ENCODE measurements at places on chromosomes 5 and 9.
A peak's percentile ranks its signal among the peaks of the same experiment; 100 is the strongest.

- DNase-seq: no peak
Observed at GRCh38 chr5:140012443-140012842, 30.7 kb downstream of the NRG2 start.

DNA sequence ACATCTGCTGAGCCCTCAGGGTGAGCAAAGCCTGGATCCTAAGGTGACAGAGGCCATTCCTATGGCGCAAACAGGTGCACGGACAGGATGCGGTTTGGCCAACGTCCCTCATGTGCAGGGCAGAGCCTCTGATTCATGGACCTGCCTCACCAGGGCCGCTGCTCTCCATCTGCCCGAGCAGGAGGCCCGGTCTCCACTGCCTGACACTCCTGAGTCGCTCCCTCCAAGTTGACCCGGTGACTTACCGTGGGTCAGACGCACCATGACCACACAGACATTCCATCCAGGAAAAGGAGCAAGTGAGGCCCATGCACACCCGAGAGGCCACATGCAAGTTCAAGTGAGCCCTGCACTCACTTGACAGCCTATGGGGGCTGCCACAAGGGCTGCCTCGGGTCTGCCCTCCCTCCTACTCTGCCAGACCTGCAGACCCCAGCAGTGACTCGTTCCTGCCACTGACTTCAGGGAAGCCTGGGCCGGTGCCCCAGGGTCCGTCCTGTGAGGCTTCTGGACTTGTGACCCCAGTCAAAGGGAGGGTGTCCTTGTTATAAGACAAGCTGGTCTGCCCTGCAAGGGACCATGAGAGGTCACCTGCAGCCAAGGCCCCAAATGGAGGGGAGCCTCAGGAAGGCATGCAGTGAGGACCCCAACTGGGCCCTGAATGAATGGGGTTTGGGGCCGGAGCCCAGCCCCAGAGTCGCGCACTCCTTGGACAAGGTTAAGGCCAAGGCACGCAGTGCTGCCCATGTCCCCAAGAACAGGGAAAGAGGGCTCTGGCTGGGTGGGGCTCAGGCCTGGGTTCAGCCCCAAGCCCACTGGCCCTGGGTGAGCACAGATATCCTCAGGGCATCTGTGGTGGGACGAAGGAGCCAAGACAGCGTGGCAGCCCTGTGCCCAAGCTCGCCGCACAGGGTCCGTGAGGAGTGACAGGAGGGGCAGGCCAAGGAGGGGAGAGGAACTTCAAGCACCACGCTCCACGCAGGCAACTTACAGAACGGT is 10.1 kb downstream of the BRD3OS start:
- no peak for DNase-seq

GRCh38 chr9:85987236-85987635 is 46.3 kb downstream of the NAA35 start:
- no peak for DNase-seq

GRCh38 chr9:89467278-89467625 is 30.7 kb downstream of the SEMA4D start:
- DNase-seq: no peak

DNA sequence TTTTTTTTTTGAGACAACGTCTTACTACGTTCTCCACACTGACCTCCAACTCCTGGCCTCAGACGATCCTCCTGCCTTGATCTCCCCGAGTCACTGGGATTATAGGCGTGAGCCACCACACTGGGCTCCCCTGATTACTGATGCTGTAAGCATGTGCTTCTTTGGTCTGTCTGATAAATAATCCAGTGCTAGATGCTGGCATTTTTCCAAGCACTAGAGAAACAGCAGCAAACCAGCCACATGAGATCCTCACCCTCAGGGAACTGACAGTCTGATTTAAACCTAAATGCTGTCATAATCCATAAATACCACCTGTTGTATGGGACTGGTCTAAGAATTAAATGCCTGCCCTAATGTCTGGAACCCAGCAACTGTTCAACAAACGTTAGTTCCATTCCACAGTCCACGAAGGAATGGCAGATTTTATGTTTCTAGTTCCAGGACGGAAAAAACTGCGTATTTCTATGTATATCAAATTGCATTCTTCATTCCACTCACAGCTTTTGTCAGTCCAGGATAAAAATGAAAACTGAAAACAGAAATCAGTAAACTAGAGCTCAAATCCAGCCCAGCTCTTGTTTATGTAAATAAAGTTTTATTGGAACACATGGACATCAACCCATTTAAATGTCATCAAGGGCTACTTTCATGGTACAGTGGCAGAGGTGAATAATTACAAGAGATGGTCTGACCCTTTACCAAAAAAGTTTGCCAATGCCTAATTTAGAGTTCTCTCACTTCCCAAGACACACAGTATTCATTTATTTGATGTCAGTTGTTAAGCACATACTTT is 20.1 kb downstream of the SLC35D2 start:
- DNase-seq: no peak

GRCh38 chr9:126979461-126979860 is 64.9 kb downstream of the RALGPS1 start:
- no peak for DNase-seq

DNA sequence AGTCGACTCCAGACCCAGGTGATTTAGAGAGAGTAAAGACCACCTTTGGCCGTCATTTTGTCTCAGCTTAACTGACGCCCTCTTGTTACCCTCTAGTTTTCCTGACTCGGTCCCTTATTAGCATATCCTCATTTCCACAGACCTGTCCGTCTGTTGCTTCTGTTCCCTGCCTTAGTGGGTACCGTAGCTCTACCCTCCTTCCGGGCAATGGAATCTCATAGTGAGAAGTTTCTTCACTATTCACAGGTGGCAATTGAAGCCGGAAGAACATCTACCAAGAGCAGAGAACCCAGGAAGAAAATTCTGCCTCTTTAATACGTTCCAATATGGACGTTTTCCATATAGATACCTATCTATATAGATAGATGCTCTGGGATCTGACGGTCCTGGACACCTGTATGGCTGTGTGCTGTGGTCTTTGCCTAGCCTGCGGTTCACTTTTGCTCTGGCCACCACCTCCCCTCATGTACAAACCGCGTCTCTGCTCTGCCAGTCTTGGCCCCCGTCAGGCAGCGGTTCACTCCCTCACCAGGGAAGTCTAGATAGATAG is 652 bp upstream of the TMEM161B start:
- peak; percentile 8 for DNase-seq

GRCh38 chr9:72363908-72364678 is 915 bp downstream of the ZFAND5 start:
- peak; percentile 66 for DNase-seq

- no peak for DNase-seq
Observed at GRCh38 chr9:7536310-7536939, 263.2 kb downstream of the DMAC1 start.

DNA sequence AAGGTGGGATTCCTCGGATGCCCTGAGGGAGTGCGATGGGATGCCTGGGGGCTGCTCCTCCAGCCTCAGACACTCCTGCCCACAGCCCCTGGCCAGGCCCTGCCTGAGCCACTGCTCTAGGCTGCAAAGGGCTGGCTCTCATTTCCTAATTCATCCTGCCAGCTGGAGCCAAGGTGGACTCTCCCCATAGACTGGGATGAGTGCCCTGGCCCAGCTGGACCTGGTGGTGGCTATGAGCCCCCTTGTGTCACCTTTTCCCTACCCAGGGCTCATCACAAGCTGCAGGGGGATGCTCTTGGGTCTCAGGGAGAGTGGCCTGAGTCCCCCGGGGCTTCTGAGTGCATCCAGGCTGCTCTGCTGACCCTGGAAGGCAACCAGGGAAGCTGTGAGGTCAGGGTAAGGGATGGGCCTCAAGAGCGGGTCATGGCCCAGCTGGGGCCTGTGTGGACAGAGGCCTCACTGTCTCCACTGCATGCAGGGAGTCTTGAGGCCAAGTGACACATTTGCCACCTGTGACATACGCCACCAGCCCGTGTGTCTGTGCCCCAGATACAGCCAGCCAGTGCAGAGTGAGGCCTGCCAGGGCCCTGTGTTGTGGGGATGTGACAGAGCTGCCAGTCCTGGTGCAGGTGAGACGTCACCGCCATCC is 102.7 kb upstream of the IER5L start:
- no peak for DNase-seq

DNA sequence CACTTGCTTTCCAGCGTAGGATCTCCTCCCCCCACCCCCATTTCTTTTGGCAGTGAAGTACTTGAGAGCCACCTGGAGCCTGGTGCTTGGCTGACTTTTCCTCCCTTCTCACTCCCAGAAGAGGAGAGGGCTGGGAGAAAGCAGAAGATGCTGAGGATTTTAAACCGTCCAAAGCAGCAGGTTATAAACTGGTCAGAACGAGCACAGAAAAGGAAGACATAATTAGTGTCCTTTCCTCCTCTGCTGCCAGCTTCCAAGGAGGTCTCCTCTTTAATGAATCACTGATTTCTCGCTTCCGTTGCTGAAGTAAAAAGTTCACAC is 563 bp upstream of the FGF10 start:
- no peak for DNase-seq
